ENCODE measurements at places on chromosomes 11 and 22.

GRCh38 chr11:92364177-92364576, 139.6 kb downstream of the FAT3 start:
- DNase-seq, result no peak

DNA sequence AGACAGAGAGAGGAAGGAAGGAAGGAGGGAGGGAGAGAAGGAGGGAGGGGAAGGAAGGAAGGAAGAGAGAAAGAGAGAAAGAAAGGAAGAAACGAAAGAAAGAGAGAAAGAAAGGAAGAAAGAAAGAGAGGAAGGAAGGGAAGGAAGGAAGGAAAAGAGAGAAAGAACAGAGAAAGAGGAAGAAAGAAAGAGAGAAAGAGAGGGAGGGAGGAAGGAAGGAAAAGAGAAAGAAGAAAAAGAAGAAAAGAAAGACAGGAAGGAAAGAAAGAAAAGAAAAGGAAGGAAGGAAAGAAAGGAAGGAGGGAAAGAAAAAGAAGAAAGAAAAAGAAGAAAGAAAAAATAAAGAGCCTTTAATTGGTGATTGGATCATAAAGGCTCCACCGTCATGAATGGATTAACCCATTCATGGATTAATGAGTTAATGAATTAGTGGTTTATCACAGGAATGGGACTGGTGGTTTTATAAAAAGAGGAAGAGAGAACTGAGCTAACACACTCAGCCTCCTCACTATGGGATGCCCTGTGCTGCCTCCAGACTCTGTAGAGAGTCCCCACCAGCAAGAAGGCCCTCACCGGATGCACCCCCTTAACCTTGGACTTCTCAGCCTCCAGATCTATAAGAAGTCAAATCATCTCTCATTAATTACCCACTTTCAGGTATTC, 9.0 kb upstream of the PLAAT2 start:
- no peak for DNase-seq

DNA sequence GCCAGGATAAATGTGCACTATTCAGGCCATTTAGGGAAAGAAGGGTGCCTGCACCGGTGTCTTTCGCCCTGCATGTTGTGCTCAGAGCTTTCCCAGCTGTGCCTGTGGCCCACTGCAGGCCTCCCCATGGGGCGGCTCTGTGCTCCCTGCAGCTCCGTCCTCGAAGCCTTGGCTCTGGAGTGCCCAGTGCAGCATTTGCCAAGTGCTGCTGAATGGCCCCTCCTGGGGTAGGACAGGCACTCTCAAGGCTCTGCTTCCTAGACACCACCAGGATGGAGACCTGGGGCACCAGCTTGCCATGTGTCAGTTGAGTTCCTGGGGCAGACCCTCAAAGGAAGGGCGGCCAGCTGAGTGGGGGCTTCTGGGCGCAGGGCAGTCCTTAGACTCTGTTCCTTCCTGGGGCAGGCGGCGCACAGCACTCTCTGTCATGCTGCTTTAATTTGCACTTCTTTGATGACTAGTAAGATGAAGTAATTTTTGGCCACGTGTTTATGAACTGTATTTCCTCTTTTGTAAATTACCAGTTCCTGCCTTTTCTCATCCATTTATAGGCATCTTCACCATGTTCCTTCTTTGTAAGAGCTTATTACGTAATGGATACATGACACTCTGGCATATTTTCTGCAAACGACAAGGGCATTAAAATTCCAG, 32.1 kb upstream of the GNB1L start:
- DNase-seq, result no peak

DNA sequence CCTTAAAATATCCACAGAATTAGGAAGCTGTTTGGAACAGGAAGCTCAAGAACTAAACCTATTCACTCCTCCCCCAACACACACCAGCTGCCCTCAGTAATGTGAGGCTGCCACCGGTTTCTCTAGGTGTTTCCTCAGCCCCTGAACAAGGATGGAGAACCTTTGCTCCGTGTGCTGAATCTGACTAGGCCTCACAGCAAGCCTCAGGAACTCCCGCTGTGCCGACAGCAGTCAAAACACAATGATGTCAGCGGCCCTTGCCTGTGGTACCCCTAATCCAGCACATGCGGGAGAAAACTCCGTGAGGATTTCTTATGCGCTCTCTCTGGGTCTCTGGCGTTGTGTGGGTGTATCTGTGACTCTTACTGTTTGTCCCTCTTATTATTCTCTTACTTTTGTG, 153.3 kb downstream of the EFCAB6 start:
- no peak for DNase-seq

DNA sequence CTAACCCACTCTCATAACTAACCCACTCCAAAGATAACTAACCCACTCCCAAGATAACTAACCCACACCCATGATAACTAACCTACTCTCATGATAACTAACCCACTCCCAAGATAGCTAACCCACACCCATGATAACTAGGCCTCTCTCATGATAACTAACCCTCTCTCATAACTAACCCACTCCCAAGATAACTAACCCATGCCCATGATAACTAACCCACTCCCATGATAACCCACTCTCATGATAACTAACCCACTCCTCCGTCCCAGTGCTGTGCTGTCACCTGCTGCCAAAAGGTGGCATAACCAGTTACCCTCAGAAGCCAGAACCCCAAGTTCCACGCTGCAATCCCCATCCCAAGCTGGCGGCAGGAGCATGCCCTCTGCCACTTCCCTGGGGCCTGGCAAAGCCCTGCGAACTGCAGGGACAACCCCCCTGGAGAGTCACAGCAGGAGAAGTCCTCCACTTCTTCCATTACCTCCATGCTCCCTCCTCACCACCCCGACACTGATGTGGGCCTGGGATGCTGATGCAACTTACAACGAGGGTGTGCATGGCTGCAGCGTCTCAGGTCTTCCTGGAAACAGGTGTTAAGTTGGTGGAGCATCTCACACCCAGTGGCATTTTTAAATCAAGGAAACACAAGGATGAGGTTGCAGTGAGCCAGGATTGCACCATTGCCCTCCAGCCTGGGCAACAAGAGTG, 30.8 kb upstream of the CELSR1 start:
- no peak for DNase-seq

DNA sequence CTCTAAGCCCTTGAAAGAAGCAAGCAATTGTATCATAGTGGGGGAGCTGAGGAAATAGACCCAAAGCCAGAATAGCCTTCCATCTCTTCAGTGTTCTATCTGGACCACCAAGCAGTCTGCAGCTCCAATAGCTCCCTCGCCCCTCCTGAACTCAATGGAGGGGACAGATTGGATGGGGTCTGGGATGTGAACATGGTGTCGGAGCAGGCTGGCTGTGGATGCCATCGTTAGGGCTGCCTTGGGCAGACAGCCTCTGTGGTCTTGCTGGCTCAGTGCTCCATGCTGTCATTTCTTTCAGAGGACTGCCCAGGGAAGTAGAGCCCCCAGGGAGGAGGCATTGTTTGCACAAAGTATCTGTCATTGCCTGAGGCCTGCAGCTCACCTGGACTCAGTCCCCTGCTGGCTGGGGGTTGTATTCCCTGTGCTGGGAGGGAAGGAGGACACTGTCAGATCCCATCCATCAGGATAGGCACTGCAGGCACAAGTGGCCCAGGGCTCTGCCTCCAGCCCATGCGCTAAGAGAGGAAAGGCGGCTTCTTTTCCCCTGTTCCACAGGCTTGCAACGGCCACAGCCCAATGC, 537.7 kb downstream of the BUD13 start:
- DNase-seq, result no peak

GRCh38 chr11:93220078-93220477, 22.3 kb upstream of the SLC36A4 start:
- DNase-seq, result no peak

GRCh38 chr11:118149493-118149892, 3.1 kb downstream of the SCN4B start:
- DNase-seq, result no peak
